DMS79 treated with DMSO at 0.1 percent for 48 hours (cell line): ENCODE measurements at places on chromosomes 5 and 9.

- DNase-seq, result no peak
These were observed 250.4 kb upstream of the TMEM161B start for GRCh38 chr5:88519066-88519465.

GRCh38 chr9:119179701-119180100 is 189.5 kb downstream of the BRINP1 start:
- DNase-seq, result no peak

DNA sequence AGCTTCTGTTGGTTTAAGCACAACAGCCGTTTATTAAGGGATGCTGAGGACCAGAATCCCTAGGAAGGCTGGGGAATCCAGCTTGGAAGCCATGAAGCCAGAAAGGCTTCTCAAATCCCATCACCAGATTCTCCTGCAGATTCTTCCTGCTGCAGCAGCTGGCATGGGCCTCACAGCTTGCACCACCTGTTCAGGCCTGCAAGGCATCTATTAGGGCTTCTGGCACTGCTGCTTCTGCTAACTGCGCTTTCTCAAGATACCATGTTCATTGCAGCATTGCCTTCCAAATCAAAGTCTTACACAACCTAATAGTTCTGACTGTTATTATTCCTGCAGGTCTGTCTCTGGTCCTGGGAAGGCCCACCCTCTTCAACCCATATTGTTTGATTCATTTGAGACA is 51.2 kb upstream of the ZNF366 start:
- DNase-seq, result no peak

DNA sequence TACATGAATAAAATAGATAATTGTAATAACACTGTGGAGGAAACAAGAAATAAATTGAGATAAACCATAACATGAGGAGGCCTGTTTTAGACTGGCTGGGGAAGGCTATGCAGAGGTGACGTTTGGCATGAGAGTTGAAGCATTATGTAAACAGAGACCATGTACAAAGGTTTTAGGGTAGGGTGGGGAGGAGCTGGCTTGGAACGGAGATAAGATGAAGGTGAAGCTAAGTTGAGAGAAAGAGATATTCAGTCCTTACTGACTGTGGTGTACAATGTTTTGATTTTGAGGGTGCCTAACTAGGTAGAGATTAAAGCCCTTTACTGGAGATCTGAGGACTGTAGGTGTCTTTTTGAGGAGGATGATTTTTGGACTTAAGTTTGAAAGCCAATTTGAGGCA is 17.8 kb downstream of the MAN2A1 start:
- no peak for DNase-seq

DNA sequence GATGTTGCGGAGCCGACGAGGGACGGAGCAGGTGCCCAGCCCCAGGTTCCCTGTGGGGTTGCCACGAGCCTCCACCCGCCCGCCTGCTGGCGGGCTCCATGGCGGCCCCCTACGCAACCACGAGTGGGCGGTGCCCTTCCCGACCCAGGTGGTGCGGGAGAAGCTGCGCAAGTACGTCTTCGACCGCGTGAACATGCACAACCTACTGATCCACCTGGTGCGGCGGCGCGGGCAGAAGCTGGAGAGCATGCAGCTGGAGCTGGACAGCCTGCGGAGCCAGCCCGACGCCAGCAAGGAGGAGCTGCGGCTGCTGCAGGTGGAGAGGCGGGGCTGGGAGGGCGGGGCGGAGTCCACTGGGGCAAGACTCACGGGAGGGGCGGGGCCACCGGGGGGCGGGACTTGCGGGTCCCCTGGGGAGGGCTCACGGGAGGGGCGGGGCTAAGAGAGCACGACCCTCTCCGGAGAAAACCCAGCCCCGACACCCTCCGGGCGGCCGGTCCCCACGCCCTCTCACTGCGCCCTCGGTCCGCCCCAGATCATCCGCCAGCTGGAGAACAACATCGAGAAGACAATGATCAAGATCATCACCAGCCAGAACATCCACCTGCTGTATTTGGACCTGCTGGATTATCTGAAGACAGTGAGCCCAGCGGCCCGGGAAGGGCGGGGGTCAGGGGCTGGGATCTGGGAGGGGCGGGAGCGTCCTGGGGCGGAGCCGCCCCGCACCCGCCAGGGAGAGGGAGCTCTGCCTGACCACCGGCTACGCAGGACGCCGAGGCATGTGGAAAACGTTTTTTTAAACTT is 3.9 kb downstream of the CCDC183 start:
- DNase-seq, result peak; percentile 87

- no peak for DNase-seq
These were observed 159.2 kb downstream of the TRIO start for GRCh38 chr5:14302330-14302729.

DNA sequence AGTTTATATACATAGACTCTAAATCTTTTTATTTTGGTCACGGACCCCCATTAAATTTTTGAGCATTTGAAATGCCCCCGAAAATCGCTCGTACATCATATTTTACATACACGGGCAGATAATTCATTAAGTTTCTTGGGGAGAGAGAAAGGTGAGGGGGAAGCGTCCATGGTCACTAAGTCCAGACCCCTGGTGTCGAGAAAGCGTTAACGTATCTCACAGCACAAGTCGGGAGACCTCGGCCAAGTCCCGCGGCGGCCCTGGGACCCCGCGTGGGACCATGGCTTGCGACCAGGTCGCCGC is 794 bp downstream of the PTBP3 start:
- DNase-seq, result peak; percentile 65

- no peak for DNase-seq
These were observed 210.6 kb downstream of the SEMA5A start for GRCh38 chr5:9335269-9335668.
